ENCODE measurements at places on chromosomes 6 and 20. TPM values are rescaled to one million over a fixed set of nuclear protein-coding genes. Genes with fewer than 3 reads are reported as not detected.

EDN1 gene
- 3.8 TPM for total RNA-seq

FAXC gene
- total RNA-seq = 54.1 TPM

CFB gene
- total RNA-seq = 1.9 TPM

TBX18 gene
- 2.2 TPM for total RNA-seq

OPRL1 gene
- 11.0 TPM for total RNA-seq

HUS1B gene
- 8.8 TPM for total RNA-seq

NOX3 gene
- not detected for total RNA-seq

SCAF8 gene
- 108 TPM for total RNA-seq

AGER gene
- 0.63 TPM for total RNA-seq

PRSS16 gene
- total RNA-seq = 0.31 TPM

SOBP gene
- total RNA-seq = 109 TPM

LINC00237 gene
- total RNA-seq = 2.8 TPM

COL20A1 gene
- 5.0 TPM for total RNA-seq

PRL gene
- not detected for total RNA-seq
